ENCODE measurements at places on chromosomes 5 and 9.
A peak's percentile ranks its signal among the peaks of the same experiment; 100 is the strongest.

DNA sequence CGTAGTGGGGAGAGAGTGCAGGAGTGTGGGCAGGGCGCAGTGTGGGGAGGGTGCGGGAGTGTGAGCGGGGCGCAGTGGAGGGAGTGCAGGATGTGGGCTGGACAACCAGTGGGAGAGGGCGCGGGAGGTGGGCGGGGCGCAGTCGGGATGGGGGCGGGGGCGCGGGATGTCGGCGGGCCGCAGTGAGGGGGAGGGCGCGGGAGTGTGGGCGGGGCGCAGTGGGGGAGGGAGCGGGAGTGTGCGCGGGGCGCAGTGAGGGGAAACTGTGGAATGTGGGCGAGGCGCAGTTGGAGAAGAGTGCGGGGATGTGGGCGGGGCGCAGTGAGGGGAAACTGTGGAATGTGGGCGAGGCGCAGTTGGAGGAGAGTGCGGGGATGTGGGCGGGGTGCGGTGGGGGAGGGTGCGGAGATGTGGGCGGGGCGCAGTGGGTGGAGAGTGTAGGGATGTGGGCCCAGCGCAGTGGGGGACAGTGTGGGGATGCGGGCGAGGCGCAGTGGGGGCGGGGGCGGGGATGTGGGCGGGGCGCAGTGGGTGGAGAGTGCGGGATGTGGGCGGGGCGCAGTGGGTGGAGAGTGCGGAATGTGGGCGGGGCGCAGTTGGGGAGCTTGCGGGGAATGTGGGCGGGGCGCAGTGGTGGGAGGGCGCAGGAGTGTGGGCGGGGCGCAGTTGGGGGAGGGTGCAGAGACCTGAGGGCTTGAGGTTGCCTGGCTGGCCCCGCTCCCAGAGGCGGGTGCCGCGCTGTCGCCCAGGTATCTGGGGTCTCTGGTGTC lies at the start of gene NXNL2:
Gene NXNL2 (plus strand): TSS at position 723 of the 770 bp plus-strand sequence. CDS start 257 bp downstream, outside the sequence.
- peak; percentile 50 for DNase-seq

- no peak for DNase-seq
These were observed 40.3 kb downstream of the POU4F3 start for GRCh38 chr5:146378986-146379385.

- DNase-seq: no peak
These were observed 22.7 kb upstream of the UGCG start for GRCh38 chr9:111873901-111874300.

DNA sequence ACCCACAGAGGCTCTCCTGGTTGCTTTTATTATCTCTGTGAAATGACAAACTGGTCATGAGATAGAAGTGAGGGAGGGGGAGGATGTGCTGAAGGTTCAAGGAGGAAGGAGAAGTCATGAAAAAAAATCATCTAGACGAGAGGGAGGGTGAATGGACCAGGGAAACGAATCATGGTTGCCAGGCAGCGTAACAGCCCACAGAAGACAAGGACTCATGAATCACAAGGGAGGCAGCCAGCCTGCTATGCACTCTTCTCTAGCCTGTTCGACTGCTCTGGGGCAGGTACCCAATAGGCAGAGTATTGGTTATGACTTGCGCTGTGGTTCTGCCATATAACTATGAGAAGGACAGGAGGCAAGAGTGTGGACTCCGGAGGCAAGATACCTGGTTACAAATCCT lies 475.2 kb downstream of the CDK5RAP2 start:
- no peak for DNase-seq

DNA sequence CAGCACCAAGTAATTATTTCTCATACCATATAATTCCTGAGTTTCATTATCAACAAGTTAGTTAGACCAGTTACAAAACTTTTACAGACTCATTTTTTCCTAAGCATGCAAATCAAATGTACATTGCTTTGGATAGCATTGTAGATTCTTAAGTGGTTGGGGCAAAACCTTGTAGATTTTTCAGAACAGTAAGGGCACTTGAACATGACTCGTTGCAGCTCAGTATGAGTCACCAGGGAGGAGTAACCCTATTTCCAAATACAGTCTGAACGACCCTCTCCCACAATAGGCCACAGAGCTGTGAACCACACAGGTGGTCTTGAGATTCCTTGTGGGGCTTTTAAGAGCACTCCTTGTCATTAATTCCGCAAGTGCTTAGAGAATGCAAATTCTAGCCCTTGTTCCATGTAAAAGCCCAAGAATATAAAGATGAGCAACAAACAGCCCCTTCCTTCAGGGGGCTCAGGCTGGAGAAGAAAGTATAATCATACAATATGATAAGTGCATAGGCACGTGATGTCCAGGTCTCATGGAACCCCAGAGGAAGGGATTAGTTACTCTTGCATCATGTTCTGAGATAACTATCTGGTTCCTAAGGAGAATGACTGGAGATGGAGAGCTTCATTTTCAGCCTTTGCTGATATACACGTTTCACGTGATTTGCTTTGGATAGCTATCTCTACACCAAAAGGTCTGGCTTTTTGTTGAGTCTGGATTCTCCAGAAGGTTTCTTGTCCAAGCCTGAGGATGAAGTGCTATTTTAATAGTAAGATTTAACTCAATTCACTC lies 295.7 kb downstream of the KCNN2 start:
- no peak for DNase-seq

DNA sequence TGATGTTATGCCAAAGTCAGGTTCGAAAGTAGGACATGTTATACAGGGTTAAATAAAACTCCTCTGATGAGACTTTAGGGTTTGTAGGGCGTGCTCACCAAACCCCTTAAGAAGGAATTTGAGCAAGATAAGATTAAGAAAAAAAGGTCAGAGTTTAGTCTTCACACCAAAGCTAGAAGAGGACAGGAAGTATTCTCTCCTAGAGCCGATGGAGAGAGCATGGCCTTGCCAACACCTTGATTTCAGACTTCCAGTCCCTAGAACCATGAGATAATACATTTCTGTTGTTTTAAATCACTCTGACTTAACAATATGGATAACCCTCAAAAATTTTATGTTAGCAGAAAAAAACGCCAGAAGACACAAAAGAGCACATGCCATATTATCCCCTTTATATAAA lies 16.3 kb upstream of the PLCXD3 start:
- no peak for DNase-seq

Measured in stimulated activated CD4-positive, alpha-beta T cell treated with anti-CD3 and anti-CD28 coated beads, Interleukin-4, amount 100 ng/mL, for 1 hour (primary cell).